ENCODE measurements at places on chromosomes 11 and 22.

DNA sequence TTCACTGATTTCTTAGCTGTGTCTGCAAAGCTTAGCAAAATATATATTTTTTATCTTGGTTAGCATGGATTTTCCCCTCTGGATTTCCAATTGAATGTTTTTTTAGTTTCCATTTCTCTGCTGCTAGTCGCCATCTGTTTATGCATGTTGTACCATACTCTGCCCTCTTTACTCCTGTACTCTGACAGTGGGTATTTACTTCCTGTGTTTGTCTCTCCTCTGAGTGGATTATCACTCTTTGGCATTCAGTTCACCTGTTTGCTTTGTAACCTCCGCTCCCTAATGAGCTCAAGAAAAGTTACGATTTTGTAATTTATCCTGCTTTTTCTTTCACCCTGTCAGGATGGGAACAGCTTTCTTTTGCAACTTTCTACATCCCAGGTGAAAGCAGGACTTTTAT is 59.1 kb downstream of the PDHX start:
- DNase-seq = no peak

GRCh38 chr11:64322925-64323260 is 5.0 kb downstream of the PRDX5 start:
- no peak for DNase-seq

GRCh38 chr11:117303101-117303500 is 12.0 kb downstream of the BACE1-AS start:
- DNase-seq = peak; percentile 50

- no peak for DNase-seq
Measured at GRCh38 chr11:94647926-94648325, 80.8 kb downstream of the PIWIL4 start.

GRCh38 chr22:33492210-33492651 is 428.0 kb downstream of the LARGE1 start:
- DNase-seq = no peak

GRCh38 chr11:35963911-35964310 is 20.0 kb downstream of the LDLRAD3 start:
- no peak for DNase-seq
